ENCODE measurements at places on chromosomes 2 and 18. TPM values are rescaled to one million over a fixed set of nuclear protein-coding genes. Genes with fewer than 3 reads are reported as not detected.

The ATG16L1 gene
- total RNA-seq: 97.4 TPM

The MYOM1 gene
- 3.0 TPM for total RNA-seq

The ARHGAP15 gene
- 13.0 TPM for total RNA-seq

The MORN2 gene
- 47.3 TPM for total RNA-seq

GRCh38 chr2:126409850-126410249, 246.1 kb upstream of the GYPC start:
- no peak for DNase-seq
- H3K4me3 ChIP-seq: no peak overlapping the region
- no peak overlapping the region for H3K27ac ChIP-seq
- no peaks in the 10 kb centered on the region for H3K4me1 ChIP-seq

GRCh38 chr2:120360307-120360855, 14.4 kb downstream of the INHBB start:
- no peaks in the 10 kb centered on the region for H3K36me3 ChIP-seq
- H3K27ac ChIP-seq: no peak overlapping the region
- H3K4me3 ChIP-seq: no peak overlapping the region
- H3K27me3 ChIP-seq: no peaks in the 10 kb centered on the region

GRCh38 chr2:232249096-232249495, 129.5 kb upstream of the ALPP start:
- no peak overlapping the region for H3K4me3 ChIP-seq
- no peaks in the 10 kb centered on the region for H3K4me1 ChIP-seq
- no peaks in the 10 kb centered on the region for H3K27me3 ChIP-seq
- H3K36me3 ChIP-seq: no peaks in the 10 kb centered on the region
- H3K27ac ChIP-seq: no peak overlapping the region

DNA sequence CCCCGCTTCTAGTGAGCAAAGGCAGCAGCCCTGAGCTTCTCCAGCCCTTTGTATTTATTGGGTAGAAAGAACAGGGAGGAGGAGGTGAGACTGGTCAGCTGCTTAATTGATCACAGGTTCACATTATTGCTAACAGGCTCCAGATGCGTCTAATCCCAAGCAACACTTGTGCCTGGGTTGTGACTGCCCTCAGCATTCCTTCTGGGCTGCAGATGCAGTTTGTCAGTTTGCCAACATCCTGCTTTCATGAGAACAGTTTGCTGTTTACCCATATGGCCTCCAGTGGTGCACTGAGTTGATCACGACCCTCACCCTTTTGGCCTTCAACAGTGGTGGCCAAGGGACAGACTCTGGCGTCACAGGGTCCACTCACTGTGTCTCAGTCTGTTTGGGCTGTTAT, 159.5 kb upstream of the ZNF516 start:
- no peaks in the 10 kb centered on the region for H3K4me1 ChIP-seq
- no peaks in the 10 kb centered on the region for H3K36me3 ChIP-seq
- H3K27me3 ChIP-seq: no peaks in the 10 kb centered on the region
- no peak overlapping the region for H3K4me3 ChIP-seq

GRCh38 chr2:28951910-28952835, 28.9 kb upstream of the TOGARAM2 start:
- no peaks in the 10 kb centered on the region for H3K27me3 ChIP-seq
- no peak overlapping the region for H3K4me3 ChIP-seq
- peaks cover 21% of the 10 kb centered on the region for H3K36me3 ChIP-seq
- H3K27ac ChIP-seq: peak overlapping the region; percentile 46
- no peaks in the 10 kb centered on the region for H3K4me1 ChIP-seq

DNA sequence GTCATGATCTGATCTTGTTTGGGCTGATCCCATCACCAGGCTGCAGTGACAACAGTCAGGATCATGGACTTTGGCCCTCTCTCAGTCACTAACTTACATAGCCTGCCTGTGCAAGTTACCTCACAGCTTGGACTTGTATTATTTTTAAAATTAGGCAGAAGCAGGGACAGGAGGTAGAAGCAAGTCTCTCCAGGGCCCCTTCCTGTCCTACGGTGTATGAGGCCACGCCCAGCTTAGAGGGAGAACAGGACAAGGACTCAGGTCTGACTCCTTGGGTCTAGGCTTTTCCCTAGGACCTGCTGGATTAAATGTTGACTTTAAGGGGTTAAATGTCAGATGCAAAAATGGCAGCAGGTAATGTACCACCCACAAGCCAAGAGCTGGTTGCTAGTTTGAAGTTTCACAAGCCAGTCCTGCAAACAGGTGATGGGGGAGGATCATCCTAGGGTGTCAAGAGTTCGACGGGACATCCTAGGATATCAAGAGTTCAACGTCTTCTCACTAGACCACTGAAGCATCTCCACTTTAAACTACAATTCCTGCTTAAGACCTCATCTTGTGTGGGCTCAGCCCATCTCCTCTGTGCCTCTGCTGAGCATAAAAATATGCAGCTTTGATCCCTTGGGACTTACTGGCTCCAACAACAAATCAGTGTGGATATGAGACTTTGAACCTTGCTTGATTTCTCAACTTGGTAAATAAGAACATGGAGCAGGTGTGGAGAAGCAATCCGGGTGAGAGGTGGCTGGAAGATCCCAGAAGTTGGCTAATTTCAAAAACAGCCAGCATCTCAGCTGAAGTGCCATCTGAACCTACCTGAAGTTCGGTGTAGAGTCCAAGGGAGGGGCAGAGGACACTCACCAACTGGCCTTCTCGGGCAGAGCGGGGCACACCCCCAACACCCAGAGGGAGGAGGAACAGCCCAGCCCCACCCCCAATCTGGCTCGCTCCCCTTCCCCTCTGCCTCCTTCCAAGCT, 39.5 kb downstream of the SFXN5 start:
- no peaks in the 10 kb centered on the region for H3K27me3 ChIP-seq
- no peaks in the 10 kb centered on the region for H3K36me3 ChIP-seq
- DNase-seq: no peak
- no peak overlapping the region for H3K4me3 ChIP-seq
- no peaks in the 10 kb centered on the region for H3K4me1 ChIP-seq

DNA sequence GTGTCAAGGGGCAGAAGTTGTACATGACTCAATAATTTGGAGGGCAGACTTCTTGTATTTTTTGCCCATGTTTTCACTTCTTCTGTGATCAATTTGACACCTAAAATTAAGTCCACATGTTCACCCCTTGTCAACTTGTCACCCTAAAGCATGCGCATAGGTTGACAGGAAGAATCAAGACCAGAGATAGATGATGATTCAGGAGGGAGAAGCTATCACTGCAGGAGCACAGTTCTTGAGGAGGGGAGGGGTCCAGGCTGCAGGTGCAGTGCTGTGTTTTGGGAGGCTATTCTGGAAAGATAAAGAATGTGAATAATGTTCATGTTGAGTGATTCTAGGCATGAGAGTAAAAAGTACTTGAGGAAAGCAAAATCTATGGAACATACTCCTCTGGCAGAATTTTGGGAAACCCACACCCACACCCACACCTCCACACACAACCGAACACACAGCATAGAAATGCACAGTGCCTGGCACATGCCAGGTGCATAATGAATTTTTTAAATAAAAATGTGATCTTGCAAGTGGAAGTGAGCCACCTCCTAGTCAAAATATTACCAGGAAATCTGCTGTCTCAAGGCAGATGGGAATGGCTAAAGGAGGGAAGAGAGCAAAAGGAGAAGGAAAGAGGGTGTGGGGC, 249.2 kb upstream of the MEX3C start:
- H3K27me3 ChIP-seq: no peaks in the 10 kb centered on the region
- H3K4me1 ChIP-seq: no peaks in the 10 kb centered on the region
- no peak for DNase-seq

DNA sequence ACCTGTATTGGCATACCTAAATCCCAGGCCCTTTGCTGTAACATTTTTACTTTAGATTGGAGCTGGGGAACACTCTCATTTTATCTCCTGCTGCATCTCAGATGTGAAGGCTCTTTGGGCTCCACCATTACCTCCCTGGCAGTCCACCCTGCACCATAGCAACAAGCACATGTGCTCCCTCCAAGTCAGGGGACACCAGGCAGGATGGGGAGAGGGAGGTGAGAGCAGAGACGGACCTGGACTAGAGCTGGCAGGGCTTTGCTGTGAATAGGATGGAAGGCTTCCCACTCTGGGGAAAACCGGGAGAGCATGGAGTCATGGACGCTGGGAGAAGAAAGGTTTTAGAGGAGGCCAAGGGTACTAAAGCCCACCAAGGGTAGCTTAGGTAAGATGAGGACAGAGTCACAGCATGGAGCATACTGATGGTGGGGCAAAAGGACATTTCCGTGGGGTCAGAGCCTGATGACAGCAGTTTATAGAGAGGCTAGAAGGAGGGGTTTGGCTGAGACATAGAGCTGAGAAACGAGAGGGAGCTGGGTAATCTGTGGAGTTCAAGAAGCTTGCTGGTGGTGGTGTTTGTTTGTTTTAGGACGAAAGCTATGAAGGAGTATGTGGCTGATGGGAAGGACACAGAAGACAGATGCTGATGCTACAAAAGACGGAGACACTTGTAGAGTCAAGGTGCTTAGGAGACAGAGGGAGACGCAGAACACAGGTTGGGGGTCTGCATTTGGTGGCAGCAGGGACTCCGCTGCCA, 134.8 kb downstream of the COL6A3 start:
- H3K4me3 ChIP-seq: no peak overlapping the region
- no peak for DNase-seq
- peaks cover 9% of the 10 kb centered on the region for H3K4me1 ChIP-seq
- no peaks in the 10 kb centered on the region for H3K27me3 ChIP-seq
- H3K36me3 ChIP-seq: no peaks in the 10 kb centered on the region

DNA sequence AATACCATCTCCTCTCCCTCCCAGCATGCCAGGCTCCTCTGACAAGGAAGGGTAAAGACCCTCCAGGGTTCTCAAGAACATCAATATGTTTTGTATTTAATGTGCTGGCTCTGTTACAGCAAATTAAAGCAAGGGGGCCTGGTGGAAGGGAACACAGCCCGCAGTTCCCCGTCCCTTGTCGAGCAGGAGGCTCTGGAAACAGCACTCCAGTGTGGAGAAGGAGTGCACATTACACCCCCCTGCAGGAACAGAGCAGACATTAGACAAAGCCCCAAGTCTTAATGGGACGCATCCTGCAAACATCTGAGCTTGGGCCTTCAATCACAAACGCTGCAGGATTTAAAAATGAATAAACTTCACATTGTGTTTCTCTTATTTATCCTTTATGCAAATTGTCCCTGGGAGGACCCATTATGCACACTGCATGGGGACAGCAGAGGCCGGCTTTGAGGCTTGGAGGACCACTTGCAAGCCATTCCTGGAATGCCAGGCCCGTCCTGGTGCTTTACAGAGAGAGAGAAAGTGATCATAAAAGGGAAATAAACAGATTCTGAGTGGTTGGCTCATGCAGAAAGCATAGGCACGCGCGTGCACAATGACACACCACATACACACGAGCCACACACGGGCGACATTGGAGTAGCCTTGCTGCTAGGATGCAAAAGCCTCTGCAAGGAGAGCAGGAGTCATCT, 328.7 kb downstream of the SMAD2 start:
- no peaks in the 10 kb centered on the region for H3K36me3 ChIP-seq
- DNase-seq: no peak
- peaks cover 12% of the 10 kb centered on the region for H3K4me1 ChIP-seq
- no peak overlapping the region for H3K27ac ChIP-seq
- H3K4me3 ChIP-seq: no peak overlapping the region
- no peaks in the 10 kb centered on the region for H3K27me3 ChIP-seq

DNA sequence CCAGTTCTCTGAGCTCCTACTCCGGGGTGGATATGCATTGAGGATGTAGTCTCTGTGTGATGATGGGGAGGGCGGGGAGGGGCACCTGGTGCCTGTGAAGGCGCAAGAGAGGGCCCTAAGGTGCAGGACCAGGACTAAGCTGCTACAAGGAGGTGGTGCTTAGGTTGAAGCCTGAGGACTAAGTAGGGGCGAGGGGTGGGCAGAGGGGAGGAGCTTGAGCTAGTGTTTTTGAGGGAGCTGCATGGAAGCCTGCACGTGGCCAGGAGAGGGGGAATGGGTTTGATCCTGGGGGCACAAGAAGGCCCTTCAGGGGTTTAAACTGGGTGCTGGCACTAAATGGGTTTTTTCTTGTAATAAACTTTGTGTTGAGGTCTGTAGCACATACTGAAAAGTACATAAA, 105.0 kb downstream of the UGGT1 start:
- peaks cover 5% of the 10 kb centered on the region for H3K4me1 ChIP-seq
- no peak overlapping the region for H3K27ac ChIP-seq
- DNase-seq: no peak
- no peaks in the 10 kb centered on the region for H3K27me3 ChIP-seq

DNA sequence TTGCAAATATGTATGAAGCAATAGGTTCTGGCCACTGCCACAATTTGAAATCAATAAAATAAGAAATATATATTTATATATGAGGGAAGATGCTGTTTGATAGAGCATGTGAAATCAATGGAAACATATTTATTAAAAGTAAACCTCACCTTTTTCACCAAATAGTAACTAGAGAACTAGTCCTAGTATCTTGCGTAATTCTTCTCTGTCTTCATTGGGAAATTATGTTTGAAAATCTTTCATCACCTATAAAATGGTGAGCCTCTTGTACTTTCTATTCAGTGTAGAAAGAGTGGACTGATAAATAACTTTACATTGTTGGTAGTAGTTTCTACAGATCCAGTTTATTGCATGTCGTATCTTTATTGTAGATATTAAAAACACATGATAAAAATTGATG, 103.0 kb downstream of the CD226 start:
- peaks cover 12% of the 10 kb centered on the region for H3K4me1 ChIP-seq
- H3K36me3 ChIP-seq: no peaks in the 10 kb centered on the region
- no peak overlapping the region for H3K27ac ChIP-seq
- no peak overlapping the region for H3K4me3 ChIP-seq
- H3K27me3 ChIP-seq: no peaks in the 10 kb centered on the region

- no peak for DNase-seq
- no peaks in the 10 kb centered on the region for H3K36me3 ChIP-seq
Measured at GRCh38 chr2:172053486-172053885, 31.8 kb upstream of the DLX1 start.

DNA sequence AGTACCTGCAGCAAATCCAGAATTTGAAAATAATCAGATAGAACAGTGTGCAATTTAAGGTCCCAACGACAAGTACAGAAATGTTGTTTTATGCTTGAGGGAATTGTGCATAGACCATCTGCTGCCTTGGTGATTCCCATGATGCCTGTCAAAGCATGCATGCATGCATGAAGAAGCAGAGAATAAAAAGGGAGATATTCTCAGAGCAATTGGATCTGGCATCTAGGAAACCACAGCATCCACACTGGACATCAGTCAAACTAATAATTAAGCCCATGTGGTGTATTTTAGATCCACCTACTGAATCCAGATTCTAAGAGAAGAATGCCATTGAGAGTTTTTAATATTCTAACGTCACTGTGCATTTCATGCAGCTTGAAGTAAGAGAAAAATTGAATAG, 361.2 kb downstream of the FSIP2 start:
- H3K4me1 ChIP-seq: no peaks in the 10 kb centered on the region
- no peaks in the 10 kb centered on the region for H3K36me3 ChIP-seq
- no peak for DNase-seq
- H3K27ac ChIP-seq: no peak overlapping the region
- H3K4me3 ChIP-seq: no peak overlapping the region

Data from thyroid gland (tissue), 4 donors.